ENCODE measurements at places on chromosomes 4 and X.

GRCh38 chrX:70096052-70096451 is 33.8 kb downstream of the OTUD6A start:
- DNase-seq = no peak

DNA sequence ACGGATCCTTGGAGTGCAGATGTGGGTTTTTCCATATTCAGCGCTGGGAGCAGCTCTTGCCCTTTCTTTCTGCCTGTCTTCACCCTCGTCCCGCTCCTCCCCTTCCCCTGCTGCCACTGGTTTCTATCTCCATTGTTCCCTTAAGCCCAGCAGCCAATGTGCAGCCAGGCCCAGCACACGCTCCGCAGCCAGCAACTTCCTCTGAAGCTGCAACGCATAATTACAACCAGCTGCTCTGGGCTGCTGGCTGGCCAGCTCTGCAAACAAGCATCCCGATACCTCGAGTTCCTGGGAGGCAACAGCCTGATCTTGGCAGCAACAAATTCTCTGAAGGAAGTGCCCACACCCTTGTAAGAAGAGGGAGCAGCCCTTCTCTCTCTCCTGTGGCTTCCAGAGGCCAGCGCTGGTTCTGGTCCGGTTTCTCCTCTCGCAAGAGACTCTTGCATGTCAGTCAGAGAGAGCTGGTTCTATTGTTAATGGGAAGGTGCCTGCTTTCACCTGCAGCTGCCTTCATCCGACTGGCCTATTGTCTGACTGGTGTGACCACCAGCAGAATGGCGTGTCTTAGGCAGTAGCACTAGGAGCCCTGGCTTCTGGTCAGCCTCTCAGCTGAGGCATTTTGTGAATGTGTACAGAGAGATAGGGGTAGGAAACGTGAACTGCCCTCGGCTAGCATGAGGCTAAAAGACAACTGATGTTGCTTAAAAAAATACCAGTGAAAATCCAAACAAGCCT is 83.8 kb upstream of the MAML3 start:
- peak; percentile 96 for DNase-seq

DNA sequence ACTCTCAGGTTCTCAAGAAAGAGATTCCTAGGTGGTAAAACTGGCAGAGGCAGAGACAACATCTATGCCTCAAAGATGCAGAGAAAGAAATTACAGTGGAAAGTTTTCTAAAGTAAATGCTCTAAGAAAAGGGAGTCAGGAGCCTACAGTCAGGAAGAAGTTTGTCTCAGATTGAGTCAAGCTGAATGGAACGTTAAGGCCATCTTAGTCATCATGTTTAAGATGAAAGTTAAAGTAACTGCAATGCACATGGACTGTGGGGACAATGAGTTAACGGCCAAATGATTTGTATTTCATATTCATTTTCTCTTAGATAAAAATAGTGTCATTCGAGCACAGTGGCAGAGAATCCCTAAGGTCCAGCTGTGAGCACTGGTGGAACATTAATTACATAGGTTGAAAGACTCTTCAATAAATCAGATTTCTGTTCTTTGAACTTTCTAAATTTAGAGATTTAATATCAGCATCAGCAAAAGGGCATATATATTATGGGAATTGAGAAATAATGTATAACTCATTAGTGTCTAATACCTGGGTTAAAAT is 384.6 kb downstream of the DTHD1 start:
- DNase-seq = no peak

- DNase-seq = no peak
Observed at GRCh38 chrX:68930542-68931317, 101.9 kb downstream of the EFNB1 start.

GRCh38 chrX:5979338-5979737 is 249.3 kb downstream of the NLGN4X start:
- DNase-seq = no peak

DNA sequence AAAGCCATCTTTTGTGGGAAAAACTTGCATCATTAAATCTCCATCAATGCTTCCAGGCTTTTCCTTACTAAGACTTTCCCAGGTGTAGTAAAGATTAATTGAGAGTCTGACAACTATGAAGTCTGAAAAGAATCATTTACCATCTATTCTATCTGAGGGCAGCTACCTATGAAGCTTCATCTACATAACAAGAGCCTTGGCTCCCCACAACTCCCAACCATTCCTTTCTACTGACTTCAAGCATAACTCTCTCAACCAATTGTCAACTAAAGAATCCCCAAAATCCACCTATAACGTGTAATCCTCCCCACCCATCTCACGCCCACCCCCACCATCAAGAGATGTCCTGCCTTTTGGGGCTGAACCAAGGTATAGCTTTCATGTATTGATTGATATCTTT is 101.5 kb upstream of the GABRA2 start:
- DNase-seq = no peak

DNA sequence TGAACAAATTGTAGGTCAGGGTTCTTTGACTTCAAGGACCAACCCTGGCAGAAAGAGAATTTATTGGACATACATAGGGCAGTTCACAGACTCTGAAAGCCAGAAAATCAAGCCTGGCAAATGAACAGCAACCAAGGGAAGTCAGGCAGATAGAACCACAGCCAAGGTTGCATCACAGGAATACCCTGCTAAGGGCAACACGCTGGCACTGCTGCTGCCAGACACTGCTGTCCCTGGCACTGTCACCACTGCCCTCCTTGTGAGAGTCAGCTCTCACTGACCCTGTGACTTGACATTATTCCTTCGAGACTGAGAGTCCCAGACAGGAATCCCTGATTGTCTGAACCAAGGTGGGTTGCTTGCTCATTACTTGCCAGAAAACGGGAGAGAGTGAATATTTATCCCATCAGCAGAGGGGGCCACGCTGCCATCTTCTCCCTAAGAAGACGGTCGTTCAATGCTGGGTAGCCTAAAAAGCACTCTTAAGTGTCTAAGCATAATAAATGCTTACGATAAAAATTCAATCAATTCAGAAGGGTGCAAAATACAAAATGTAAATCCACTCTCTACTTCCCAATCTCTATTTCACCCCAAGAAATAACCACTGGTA is 23.2 kb upstream of the PTTG2 start:
- no peak for DNase-seq

DNA sequence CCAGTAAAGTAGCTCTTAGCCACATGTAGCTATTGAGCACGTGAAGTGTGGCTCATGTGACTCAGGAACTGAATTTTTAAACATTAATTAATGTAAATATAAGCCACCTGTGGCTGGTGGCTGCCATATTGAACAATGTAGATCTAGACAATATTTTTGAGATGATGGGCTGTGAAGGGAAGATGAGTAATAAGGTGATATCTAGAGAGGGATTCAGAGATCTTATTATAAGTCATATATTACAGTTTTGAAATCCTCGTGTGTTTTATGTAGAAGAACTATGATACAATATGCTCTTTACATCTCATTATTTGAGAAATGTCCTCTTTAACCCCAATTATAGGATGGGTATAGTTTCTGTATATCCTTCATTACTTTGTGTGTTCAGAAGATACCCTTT is 5.6 kb downstream of the GAR1 start:
- DNase-seq = no peak

GRCh38 chrX:16870862-16871815 is 977 bp upstream of the RBBP7 start:
- DNase-seq = peak; percentile 52

- DNase-seq = no peak
Observed at GRCh38 chr4:69858690-69859089, 1.3 kb downstream of the SULT1E1 start.

DNA sequence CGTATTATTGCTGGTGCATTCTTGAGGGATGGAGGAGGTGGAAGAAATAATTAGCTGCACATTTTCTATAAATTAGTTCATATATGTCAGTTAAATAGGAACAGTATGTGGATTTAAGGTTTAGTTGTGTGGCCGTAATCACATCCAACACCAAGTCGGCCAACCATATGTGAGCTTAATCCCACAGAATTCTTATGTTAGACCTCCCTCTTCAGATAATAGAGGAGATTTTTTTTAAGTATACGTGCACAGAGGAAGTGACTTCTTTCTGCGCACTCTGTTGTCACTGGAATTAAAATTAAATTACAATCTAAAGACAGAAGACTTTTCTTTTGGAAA is 2.1 kb downstream of the SEPTIN11 start:
- peak; percentile 49 for DNase-seq

GRCh38 chr4:100581337-100581736 is 63.5 kb upstream of the EMCN start:
- peak; percentile 1 for DNase-seq

DNA sequence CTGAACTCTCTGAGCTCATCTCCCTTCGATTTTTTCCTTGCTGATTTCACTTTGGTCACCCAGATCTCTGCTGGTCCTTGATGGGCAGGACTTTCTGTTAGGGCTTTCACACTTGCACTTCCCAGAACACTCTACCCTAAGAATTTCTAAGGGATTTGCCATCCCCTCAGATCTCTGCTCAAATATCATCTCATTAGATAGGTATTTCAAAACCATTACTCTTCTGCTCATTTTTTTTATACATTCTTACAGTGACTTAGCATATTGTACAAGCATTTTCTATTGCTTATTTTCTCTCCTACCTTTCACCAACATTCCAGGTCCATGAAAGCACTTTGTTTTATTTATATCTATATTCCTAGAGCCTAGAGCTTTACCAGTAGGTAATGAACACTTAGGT is 913.3 kb downstream of the PDHA2 start:
- peak; percentile 3 for DNase-seq

- no peak for DNase-seq
Observed at GRCh38 chr4:181819946-181820345, 423.3 kb upstream of the TENM3 start.

- no peak for DNase-seq
Observed at GRCh38 chr4:8293131-8293975, 23.8 kb downstream of the HTRA3 start.

- DNase-seq = no peak
Observed at GRCh38 chrX:4397471-4397870, 684.0 kb upstream of the PRKX start.

GRCh38 chr4:118803253-118803652 is 32.7 kb downstream of the SEC24D start:
- no peak for DNase-seq

DNA sequence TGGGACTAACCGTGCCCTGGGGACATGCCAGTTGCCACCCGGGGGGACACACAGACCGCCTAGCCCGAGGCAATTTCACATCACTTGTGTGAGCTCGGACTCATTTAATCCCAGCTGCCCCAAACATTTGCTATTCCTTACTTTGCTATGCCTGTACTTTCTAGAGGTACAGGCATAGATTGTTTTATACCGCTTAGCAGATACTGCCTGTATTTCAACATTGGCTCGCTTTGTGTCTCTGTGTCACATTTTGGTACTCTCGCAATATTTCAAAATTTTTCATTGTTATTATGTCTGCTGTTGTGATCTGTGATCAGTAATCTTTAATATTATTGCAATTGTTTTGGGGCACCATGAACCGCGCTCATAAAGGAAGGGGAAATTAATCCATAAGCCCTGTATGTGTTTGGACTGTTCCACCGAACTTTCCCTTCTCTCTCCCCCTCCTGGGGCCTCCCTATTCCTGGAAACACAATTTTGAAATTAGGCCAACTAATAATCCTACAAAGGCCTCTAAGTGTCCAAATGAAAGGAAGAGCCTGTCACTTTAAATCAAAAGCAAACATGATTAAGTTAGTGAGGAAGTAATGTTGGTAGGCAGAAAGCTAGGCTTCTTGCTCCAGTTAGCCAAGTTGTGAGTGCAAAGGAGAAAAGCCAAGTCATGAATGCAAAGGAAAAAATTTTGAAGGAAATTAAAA is 568 bp upstream of the CASP6 start:
- DNase-seq = peak; percentile 24

GRCh38 chr4:125319311-125319710 is 4.6 kb downstream of the FAT4 start:
- peak; percentile 42 for DNase-seq

DNA sequence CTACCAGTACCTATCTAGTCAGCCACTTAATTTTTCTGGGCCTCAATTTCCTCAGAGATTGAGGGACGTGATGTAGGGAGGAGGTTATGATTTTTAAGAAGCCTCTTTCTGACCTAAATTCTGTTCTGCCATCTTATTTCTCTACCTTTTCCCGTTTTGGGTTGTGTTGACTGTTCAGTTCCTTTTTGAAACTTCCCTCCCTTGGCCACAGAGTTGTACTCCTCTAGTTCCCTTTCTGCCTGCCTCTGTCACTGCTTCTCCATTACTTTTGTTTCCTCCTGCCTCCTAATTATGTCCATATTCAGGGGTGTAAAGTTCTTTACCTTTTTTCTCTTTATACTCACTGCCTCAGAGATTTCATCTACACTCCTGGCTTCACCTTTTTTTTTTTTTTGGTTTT is 25.4 kb downstream of the CLCN5 start:
- DNase-seq = no peak

DNA sequence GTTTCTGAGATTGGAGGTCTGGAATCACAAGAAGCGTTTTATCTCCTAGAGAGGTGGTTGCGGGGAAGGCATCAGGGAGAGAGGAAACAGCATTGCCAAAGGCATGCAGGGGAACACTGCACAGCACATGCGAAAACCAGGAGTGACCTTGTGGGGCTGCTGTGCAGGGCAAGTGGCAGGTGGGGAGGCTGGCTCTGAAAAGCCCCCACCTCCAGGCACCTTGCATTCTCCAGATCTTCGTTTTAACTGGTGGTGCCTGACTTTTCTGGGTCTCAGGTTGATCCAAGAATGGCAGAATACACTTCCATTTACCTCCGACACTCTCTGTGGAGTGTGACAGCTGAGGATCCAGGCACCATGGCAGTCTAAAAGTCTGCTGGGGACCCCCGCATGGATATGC is 209.4 kb upstream of the LEF1 start:
- no peak for DNase-seq
